Natural killer cell treated with Interleukin-12 subunit alpha and Interleukin-12 subunit beta and Interleukin-15 and Interleukin-18, amount 100 ng/mL, for 72 hours (primary cell): ENCODE measurements at places on chromosomes 12 and 14.

GRCh38 chr14:99853206-99853605 lies 60.0 kb downstream of the EML1 start:
- no peak for DNase-seq

GRCh38 chr12:108093209-108093608 lies 35.9 kb upstream of the WSCD2 start:
- no peak for DNase-seq

GRCh38 chr12:116533343-116534251 lies 25.6 kb upstream of the MAP1LC3B2 start:
- peak; percentile 70 for DNase-seq

GRCh38 chr12:8834230-8834629 lies 11.8 kb downstream of the A2ML1 start:
- DNase-seq: no peak

- no peak for DNase-seq
Observed at GRCh38 chr12:110458756-110459155, 8.6 kb upstream of the ARPC3 start.

DNA sequence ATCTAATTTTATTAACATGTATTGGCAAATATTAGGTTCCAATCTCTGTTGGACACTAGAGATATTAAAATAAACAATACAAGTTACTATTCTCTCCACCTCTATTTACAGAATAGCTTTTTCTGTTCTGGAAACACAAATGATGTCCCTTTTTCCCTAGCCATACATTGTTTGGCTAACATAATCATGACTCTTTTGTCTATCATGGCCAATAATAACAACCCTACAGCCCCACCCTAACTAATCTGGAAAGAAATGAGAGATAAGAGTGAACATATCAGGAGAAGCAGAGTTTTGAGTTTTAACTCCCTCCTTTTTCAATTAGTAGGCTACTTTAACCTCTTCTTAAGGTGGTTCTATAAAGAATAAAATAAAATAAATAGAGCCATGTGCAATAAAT lies 40.2 kb downstream of the RASSF9 start:
- DNase-seq: no peak

GRCh38 chr12:84813780-84814663 lies 98.6 kb downstream of the SLC6A15 start:
- DNase-seq: no peak

- DNase-seq: no peak
Observed at GRCh38 chr14:97293659-97294058, 496.5 kb downstream of the VRK1 start.

GRCh38 chr12:7729746-7730145 lies 17.4 kb downstream of the CLEC4C start:
- no peak for DNase-seq

- DNase-seq: no peak
Observed at GRCh38 chr14:96269359-96269710, 13.3 kb downstream of the BDKRB1 start.

- no peak for DNase-seq
Observed at GRCh38 chr12:66533767-66534166, 145.1 kb downstream of the GRIP1 start.

GRCh38 chr12:103947871-103948555 lies 17.7 kb upstream of the TDG start:
- DNase-seq: no peak

DNA sequence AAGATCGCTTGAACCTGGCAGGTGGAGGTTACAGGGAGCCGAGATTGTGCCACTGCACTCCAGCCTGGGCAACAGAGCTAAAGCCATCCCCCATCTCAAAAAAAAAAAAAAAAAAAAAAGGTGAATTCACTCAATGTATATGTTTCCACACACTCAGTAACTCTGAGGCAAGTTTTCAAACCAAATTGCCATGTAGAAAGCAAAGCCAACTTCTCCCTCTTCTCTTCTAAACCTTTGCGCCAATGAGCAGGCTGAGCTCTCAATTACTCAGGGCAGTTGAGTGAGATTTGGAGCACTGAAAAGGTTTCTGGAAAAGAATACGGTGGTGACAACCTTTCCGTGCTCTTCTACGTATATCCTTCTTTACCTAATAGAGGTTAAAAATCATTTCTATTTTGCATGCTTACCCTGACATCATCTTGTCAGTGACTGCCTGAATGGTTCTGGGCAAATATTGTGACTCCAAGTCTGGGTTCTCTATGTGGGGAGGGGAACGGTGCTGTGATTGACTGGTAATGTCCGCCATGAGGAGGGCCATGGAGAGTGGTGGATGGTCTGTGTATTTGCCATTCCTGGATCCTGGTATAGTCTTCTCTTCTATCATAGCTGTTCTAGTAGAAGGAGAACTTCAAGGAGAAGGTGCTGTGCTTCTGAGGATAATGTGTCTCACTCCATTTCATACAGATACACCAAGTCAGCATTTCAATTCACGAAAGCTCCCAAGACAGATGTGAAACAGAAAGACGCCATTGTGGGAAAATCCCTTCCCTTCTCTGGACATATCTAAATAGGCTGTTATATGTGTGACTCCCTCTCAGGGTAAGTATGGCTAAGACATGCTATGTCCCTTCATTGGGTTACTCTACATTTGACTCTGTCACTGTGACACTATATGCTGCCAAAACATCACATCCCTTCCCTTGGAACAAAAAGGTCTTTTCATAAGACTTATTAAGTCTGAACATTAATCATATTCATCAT lies 46.2 kb upstream of the MED13L start:
- DNase-seq: no peak

DNA sequence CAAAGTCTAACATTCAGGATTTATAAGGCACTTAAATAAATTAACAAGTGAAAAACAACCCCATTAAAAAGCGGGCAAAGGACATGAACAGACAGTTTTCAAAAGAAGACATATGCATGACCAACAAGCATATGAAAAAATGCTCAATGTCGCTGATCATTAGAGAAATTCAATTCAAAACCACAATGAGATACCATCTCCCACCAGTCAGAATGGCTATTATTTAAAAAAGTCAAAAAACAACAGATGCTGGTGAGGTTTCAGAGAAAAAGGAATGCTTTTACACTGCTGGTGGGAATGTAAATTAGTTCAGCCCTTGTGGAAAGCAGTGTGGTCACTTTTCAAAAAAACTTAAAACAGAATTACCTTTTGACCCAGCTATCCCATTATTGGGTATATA lies 60.7 kb upstream of the BDKRB2 start:
- no peak for DNase-seq

DNA sequence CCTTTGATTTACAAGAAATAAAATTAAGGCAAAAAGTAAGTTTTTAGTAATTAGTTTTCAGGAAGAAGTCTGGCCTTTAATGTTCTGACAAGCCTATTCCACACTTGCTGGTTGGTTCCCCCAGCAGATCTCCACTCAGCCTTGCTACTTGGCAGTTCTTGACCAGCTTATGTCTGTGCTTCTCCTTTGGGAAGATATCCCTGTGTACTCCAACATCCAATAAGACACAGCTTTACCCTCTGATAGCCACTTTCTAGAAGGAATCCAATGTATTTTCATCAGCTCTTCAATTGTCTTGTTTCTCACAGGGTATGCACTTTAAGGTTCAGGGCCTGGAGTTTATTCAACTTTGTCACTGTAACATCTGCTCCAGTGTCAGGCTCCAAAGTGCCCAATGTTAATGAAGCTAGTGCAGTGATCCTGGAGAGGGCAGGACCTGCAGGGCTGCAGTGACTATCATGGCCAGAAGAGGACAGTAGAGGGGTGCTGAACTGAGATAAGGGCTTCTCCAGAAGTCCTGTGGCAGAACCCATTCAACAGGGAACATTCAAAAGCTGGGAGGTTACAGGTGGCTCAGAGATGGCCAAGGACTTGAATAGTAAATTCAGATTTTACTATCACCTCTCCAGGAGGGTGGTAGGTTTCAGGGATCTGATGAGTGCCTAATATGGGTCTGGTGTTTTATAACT lies 22.9 kb downstream of the JKAMP start:
- no peak for DNase-seq

GRCh38 chr12:7376196-7376595 lies 67.8 kb downstream of the CD163L1 start:
- DNase-seq: no peak

DNA sequence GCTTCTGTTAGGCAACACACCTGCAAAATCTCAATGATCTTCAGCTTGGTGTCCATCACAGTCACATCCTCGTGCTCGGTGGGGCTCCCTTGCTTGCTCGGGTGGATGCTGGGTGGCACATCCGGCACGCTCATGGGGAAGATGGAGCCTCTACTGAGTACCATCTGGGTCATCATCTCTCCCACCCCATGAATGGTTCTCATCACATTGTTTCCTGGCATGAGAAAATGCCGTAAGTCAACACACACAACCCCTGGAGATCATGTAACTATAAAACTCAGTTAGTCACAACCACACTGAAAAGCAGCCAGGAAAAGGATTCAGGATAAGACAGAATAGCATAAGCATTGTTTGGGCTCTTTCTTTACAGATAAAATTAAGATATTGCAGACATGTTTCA lies 201.1 kb downstream of the ITPR2 start:
- DNase-seq: no peak

DNA sequence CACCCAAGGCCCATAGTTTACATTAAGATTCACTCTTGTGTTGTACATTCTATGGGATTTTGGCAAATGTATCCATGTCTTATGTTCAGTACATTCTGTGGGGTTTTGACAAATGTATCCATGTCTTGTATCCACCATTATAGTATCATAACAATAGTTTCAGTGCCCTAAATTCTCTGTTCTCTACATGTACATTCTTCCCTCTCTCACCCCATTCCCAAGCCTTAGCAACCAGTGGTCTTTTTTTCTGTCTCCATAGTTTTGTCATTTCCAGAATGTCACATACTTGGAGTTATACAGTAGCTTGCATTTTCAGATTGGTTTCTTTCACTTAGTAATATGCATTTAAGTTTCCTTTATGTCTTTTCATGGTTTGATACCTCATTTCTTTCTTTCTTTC lies 6.7 kb downstream of the TOGARAM1 start:
- no peak for DNase-seq

GRCh38 chr12:5139751-5140150 lies 96.1 kb downstream of the KCNA5 start:
- DNase-seq: no peak

GRCh38 chr14:22338917-22339715 lies 249.9 kb downstream of the DAD1 start:
- no peak for DNase-seq

- DNase-seq: no peak
Observed at GRCh38 chr12:62581288-62582064, 114.8 kb downstream of the MON2 start.

GRCh38 chr12:3882896-3883564 lies 9.8 kb upstream of the PARP11 start:
- DNase-seq: no peak

DNA sequence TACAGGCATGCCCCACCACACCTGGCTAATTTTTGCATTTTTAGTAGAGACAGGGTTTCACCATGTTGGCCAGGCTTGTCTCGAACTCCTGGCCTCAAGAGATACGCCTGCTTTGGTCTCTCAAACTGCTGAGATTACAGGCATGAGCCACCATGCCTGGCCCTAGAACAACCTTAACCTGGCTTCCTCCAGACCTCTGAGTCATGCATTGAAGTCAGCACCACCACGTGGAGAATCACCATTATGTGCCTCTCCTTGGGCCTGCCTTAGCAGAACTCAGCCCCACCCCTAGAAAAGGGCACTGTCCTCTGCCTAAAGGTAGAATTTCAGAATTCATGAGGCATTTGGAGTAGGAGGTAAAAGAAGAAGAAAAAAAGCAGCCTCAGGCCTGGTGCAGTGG lies 49.0 kb downstream of the LIMA1 start:
- no peak for DNase-seq

DNA sequence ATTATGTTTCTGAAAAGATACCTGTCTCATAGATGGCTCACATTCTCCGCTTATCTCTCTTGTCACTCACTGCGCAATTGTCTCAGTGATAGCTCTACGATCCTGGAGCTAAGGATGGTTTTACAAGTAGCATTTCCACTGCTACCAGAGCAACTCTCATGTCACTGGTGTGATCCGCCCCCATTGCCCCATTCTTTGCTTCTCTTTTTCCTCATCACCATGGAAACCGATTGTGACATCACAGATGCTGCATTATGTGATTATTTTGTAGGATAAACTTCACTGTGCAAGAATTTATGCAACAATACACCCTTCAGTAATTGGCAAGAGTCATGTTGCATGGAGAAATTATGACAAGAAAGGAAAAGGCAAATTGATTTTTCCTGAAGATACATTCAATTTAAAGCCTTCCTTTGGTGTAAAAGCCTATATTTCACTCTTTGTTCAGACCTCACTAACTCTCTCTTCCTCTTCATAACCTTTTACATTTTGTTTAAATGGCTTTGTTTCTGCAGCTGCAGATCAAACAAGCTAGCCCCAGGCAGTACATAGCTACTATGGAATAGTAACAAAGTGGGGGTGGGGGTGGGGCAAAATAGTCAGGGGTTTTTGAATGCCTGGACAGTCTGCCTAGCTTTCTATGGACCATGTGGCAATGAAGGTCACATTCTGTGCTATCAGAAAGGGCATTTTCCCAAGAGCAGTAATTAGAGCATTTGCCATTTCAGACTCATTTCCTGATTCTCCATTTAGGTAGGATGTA lies 539.8 kb downstream of the NRXN3 start:
- DNase-seq: no peak

DNA sequence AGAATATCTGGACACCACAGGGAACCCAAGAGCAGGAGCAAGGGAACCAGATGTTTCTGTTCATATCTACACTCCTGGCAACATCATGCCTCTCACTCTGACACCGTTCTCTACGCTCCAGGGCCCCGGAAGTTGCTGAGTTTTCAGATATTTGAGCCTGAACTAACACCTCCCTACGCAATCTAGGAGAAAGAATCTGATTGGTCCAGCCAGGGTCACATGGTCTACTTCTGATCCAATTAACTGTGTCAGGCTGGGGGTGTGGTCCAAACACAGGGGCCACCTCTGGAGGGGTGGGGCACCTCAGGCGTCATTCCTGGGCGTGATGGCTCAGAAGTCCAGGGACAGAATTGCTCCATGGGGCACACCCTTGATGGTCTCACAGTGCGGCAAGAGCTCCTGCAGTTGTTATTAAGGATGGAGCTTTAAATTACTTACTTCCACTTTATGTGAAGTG lies 165.5 kb downstream of the PTPN11 start:
- no peak for DNase-seq

DNA sequence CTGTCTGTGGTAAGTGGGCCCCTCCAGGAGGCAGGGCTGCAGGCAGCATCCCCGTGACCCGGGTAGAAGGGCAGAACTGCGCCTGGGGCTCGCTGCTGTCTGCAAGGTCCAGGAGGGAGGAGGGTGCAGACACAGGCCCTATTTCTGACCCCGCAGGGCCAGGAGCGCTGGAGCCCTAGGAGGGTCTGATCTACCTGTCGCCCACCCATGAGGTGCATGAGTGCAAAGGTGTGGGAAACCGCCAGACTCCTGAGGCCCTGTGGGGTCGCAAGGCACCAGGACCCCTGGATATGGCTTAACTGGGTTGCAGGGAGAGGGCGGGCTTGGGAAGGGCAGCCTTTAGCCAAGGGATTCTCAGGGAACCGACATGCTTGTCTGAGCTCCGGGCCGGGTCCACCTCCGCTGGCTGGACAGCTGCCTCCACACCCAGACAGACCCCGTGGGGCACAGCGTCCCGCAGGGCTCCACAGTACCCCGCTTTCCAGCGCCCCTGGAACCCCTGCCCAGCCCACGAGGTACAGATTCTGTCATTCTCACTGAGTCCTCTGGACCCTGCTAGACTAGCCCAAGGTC lies 72.9 kb upstream of the TSPAN11 start:
- no peak for DNase-seq

GRCh38 chr14:86296173-86296572 lies 766.2 kb downstream of the FLRT2 start:
- DNase-seq: no peak

GRCh38 chr14:100679707-100680438 lies 46.8 kb upstream of the DLK1 start:
- no peak for DNase-seq
